ENCODE measurements at places on chromosomes 13 and 19.

DNA sequence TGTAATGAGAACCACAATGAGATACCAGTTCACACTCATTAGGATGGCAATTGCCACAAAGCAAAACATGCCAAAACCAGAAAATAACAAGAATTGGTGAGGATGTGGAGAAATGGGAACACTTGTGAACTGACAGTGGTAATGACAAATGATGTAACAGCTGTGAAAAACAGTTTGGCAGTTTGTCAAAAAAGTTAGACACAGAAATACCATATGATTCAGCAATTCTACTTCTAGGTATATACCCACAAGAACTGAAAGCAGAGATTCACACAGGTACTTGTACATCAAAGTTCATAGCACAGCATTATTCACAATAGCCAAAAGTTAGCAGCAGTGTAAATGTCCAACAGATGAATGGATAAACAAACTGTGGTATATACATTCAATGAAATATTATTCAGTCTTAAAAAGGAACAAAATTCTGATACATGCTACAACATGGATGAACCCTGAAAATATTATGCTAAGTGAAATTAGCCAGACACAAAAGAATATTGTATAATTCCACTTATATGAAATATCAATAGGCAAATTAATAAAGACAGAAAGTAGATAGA is 96.5 kb downstream of the UGGT2 start:
- DNase-seq = peak; percentile 2

DNA sequence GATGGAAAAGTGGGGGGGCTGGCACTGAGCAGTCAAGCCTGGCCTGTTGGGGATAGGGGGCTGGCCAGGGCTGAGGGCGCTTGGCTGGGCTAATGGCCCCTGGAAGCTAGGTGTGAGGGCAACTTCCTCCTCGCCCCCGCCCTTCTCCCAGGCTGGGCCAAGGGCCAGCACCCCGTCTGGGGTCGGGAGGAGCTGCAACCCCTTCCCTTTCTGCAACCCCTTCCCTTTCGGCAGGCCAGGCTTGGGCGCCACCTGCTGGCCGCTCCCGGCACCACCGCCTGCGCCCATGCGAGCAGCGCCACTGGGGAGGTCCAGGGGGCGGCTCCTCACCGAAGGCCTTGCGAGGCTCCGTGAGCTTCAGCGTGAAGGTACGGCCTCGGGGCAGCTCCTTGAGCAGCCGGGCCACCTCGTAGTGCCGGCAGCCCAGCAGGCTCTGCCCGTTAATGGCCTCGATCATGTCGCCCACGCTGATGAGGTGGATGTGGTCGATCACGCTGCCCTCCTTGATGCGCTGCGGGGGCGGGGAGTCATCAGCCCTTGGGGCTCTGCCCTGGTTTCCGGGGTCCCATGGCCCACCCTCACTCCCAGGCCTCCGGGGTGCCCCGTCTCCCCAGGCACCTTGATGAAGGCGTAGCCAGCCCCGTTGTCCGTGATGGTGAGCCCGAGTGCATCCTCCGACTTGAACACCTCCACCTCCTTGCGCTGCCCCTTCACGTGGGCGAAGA is 5.0 kb upstream of the PTGER1 start:
- DNase-seq = no peak

DNA sequence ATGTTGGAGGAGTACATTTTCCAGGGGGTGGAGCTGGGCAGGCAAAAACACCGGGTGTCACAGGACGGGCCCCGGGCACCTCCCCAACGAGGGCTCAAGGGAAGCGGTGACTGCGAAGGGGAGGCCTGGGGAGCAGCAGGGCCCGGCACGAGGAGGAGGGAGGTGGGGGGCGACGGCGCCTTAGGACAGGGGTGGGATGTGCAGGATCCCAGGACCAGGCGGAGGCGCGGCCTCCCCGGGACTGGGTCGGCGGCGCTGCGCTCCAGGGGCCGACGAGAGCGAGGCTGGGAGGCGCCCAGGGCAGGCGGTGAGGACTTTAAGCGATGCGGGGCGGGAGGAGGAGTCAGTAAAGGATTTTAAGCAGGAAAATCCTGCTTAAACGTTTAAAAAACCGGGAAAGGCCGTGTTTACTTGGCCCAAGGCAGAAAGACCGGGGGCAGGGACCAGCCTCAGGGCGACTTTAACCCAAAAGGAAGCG is 427 bp downstream of the ZNF160 start:
- peak; percentile 8 for DNase-seq

DNA sequence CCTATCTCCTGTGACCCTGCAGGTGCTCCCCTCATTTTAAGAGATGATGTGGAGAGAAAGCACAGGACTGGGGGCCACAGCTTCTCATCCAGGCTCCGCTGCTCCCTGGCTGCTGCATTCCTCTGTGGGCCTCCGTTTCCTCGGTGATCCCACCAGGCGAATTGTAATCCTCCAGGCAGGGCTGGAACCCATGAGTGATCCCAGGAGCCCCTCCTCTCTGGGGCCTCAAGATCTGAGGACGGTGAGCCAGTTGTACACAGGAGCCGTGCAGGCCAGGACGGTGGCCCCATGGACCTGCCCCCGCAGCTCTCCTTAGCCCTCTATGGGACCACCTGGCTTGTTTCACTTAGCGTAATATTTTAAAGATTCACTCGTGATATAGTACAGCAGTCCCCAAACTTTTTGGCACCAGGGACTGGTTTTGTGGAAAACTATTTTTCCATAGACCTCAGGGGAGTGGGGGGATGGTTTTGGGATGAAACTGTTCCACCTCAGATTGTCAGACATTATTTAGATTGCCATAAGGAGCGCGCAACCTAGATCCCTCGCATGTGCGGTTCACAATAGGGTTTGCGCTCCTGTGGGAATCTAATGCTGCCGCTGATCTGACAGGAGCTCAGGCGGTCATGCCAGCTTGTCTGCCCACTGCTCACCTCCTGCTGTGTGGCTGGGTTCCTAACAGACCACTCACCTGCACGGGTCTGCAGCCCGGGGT is 5.6 kb downstream of the FFAR3 start:
- no peak for DNase-seq

DNA sequence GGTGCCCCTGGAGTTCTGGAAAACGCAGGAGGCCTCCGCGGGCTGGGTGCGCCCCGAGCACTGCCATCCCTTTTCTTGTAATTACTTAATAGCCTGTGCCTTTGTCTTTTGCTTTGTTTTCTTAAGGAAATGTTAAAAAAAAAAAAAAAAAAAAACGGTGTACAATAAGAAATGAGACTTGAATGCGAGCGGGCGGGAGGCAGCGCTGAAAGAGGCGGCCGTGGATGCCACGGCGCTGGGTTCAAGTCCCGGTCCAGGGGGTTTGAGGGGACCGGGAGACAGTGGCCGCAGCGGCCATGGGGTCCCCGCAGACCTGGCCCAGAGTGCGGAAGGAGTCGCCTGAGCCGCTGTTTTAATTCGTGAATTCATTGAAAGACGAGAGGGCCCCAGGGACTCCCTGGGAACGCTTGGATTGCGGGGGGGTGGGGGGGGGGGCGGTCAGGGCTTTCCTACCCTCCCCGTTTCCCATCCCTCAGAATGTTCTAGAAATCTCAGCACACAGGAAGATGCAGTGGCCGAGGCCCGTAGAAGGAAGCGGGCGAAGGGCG is 349.2 kb upstream of the ARGLU1 start:
- DNase-seq = no peak

DNA sequence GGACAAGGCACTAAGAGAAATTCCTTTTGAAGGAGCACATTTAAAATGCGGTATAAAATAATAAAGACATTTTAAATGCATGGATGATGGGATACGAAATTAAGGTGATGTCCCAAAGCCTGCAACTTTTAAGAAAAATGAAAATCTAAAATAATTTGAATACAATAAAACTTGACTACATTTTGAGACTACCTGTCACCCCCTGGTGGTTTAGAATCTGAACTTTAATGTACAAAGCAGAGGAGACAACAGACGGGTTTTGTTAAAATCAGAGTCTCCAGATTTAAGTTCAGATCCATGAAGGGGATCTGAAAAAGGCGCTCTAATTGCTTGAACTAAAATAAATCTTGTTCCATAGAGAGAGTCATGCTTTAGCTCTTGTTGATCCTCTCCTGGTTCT is 1129.3 kb upstream of the PCDH20 start:
- DNase-seq = no peak

- DNase-seq = no peak
Measured at GRCh38 chr13:90933097-90933826, 414.2 kb upstream of the MIR17HG start.

DNA sequence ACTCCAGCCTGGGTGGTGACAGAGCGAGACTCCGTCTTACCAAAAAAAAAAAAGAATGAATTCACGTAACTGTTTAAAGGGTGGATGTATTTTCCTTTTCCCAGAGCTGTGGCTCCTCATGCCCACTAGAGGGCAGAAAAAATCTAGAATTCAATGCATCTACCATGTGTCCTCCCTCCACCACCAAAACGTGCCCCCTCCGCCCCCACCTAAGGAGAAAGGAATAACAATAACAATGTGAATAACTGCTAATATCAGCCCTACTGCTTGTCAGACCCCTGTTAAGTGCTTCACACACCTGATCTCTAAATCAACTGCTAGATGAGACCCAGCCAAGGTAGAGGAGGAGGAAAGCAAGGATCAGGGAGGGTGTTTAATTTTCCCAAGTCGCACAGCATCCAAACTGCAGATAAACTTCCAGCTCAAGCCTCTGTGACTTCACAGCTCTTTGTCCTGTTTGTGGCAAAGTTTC is 20.2 kb upstream of the PNMA8B start:
- peak; percentile 32 for DNase-seq

GRCh38 chr13:22893204-22893603 is 287.6 kb upstream of the SGCG start:
- no peak for DNase-seq

DNA sequence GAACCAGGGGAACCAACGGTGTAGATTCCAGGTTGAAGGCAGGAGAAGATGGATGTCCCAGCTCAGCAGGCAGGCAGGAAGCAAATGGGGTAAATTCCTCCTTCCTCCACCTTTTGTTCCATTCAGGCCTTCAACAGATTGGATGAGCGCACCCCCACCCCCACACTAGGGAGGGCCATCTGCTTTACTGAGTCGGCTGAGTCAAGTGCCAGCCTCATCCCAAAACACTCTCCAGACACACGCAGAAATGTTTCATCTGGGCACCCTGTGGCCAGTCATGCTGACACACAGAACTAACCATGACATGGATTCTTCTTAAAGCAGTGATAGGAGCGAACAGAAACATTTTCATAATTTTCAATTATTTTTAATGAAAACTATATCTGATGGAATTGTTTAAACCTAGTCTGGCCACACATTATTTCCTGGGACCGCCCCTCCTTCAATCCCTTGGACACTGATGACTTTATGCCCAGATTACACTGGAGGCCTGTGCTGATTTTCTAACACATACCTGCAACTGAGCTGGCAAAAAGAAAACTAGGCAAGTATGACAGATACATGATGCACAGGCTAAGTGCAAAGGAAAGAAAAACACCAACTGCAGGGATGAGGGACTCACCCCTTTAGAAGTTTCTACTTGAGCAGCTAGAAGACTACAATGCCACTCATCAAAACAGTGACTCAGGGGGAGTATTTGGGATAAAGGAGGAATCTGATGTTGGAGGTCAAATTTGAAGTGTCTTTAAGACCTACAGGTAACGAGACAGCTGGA is 154.2 kb downstream of the TNFRSF19 start:
- no peak for DNase-seq

DNA sequence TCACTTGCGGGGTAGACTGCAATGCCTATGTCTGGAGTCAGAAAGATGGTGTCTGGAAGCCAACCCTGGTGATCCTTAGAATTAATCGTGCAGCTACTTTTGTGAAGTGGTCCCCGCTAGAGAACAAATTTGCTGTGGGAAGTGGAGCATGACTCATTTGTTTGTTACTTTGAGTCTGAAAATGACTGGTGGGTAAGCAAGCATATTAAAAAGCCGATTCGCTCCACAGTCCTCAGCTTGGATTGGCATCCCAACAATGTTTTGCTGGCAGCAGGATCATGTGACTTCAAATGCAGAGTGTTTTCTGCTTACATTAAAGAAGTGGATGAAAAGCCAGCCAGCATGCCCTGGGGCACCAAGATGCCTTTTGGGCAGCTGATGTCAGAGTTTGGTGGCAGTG is 9.5 kb upstream of the ERVV-1 start:
- no peak for DNase-seq

DNA sequence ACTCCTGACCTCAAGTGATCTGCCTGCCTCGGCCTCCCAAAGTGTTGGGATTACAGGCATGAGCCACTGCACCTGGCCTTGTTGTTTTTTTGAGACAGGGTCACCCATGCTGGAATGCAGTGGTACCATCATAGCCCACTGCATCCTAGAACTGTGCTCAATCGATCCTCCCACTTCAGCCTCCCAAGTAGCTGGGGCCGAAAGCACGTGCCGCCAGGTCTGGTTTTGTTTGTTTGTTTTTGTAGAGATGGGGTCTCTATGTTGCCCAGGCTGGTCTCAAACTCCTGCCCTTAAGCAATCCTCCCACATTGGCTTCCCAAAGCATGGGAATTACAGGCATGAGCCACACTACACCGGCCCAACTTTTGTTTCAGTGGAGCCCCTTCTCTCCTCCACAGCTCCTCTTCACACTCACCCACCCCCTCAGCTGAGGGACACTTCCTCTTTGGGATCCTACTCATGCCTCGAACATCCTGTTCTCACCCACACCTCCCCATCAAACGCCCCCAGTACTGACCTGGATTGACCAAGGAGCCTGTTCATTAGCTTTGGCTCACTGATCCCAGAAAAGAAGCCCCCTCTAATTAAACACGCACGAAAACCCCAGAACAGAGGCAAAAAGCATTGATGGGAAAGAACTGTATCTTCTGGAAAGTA is 12.8 kb upstream of the CERS4 start:
- no peak for DNase-seq

DNA sequence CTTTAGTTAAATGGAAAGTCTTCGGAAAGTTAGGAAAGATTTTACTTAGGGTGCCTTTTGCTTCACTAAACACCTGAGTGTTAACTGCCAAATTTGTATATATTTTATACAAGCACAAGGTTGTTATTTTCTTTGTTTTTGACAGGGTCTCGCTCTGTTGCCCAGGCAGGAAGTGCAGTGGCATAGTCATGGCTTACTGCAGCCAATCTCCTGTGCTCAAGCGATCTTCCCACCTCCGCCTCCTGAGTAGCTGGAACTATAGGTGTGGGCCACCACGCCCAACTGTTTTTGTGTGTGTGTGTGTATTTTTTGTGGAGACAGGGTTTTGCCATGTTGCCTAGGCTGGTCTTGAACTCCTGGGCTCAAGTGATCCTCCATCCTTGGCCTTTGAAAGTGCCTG is 16.2 kb downstream of the KCTD4 start:
- DNase-seq = no peak

DNA sequence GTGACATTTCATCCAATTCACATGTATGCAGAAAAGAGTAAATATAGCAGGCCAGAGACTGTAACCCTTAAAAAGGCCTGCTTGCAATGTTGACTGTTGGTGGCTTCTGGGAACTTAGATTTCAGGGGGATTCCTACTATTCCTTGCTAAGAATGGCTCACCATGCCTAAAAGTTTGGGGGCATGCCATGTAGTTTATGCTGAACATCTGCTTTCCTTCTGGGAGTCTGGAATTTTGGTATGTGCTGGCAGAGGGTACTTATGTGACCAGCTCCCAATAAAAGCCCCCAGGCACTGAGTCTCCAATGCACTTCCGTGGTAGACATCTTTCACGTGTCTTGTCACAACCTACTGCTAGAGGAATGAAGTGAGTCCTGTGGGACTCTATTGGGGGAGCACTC is 88.4 kb upstream of the PCDH8 start:
- DNase-seq = no peak

GRCh38 chr19:13255041-13255718 is 105.0 kb downstream of the IER2 start:
- DNase-seq = no peak
